ENCODE measurements at places on chromosomes 11 and 22.

- no peak for DNase-seq
These were observed 14.3 kb upstream of the SPI1 start for GRCh38 chr11:47392546-47393162.

DNA sequence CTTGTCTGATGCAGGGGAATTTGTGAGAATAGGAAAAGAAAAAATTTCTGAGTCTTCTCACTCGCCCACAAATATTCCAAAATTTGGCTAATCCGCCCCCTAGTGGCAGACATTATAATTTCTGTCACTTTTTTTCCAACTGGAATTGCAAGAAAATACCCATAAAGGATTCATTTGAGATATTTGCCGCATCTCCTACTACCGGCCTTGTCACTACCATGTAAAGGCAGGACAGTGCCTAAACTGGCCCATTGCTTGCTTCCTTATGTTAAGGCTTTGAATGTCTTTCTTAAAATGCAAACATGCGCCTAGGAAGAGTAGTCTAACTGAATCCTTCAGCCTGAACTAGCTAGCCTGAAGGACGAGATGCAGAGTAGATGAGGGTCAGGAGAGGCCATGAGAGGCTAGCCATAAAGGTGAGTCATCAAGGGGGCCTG lies 9.3 kb upstream of the CEP295 start:
- no peak for DNase-seq

DNA sequence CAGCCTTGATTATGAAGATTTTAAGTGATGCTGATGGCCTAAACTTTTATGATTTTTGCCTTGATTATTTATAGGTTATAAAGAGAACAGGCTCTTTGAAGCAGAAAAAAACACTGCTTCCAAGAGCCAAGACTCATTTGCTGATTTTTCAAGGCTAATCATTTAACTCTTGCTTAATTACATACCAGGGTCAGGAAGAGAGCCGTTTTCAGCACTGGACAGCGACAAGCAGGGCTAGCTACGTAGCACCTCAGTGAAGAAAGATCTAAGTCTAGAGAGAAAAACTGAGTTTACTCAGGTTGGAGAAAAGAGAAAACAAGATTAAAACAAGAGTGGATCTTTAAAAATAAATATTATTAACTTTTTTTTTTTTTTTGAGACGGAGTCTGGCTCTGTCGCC lies 615.4 kb upstream of the B3GAT1 start:
- no peak for DNase-seq

- peak; percentile 60 for DNase-seq
These were observed 143.2 kb downstream of the BBOX1 start for GRCh38 chr11:27183672-27184457.

- peak; percentile 58 for DNase-seq
These were observed 3.6 kb upstream of the OR8B3 start for GRCh38 chr11:124402326-124402922.

DNA sequence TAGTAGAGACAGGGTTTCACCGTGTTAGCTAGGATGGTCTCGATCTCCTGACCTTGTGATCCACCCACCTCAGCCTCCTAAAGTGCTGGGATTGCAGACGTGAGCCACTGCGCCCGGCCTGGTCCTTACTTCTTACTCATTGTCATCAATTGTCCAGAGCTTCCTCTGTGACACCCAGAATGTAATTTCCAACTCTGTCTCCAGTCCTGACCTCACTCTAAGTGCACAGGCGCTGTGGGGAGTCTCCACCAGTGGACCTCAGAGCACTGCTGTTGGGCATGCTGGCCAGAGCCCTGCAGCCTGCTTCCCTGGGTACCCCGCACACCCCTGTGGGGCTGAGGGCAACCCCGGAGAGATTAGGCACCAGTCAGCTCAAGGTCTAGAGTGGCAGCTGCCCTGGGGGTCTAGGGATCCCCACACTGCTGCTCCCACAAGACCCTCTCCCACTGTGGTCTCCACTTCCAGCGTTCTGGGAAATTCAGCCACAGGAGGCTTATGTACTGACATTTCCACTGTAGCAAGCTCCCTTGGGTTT lies 1140.3 kb downstream of the TBC1D22A start:
- no peak for DNase-seq

DNA sequence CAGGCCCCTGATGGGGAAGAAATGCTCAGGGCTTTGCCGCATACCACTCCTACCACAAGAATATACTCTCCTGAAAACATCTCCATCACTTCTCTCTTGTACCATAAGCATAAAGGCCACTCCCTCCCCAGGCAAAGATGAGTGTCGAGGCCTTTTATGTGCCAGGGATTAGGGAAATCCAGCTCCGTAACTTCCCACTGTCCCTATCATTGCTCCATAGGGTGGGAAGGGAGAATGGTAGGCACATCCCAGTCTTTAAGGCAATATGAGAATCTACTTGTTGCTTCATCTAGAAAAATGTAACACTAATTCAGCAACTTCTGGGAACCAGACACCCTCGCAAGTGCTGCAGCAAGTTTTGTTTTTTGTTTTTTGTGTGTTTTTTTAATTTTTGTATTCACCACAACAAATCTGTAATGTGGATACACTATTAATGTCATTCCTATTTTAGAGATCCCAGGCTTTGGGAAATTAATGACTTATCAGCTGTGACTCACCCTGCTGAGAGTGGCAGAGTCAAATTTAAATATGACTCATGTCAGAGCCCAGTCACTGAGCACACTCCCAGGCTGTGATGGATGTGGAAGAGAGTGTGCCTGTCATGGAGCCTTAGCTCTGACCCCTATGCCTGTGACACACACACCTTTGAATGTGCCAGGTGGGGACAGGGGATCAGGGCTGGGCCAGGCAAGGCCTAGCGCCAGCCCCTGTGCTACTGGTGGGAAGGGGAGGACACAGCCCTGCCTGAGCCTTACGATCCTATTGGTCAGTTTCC lies 23.4 kb downstream of the PANX1 start:
- no peak for DNase-seq

DNA sequence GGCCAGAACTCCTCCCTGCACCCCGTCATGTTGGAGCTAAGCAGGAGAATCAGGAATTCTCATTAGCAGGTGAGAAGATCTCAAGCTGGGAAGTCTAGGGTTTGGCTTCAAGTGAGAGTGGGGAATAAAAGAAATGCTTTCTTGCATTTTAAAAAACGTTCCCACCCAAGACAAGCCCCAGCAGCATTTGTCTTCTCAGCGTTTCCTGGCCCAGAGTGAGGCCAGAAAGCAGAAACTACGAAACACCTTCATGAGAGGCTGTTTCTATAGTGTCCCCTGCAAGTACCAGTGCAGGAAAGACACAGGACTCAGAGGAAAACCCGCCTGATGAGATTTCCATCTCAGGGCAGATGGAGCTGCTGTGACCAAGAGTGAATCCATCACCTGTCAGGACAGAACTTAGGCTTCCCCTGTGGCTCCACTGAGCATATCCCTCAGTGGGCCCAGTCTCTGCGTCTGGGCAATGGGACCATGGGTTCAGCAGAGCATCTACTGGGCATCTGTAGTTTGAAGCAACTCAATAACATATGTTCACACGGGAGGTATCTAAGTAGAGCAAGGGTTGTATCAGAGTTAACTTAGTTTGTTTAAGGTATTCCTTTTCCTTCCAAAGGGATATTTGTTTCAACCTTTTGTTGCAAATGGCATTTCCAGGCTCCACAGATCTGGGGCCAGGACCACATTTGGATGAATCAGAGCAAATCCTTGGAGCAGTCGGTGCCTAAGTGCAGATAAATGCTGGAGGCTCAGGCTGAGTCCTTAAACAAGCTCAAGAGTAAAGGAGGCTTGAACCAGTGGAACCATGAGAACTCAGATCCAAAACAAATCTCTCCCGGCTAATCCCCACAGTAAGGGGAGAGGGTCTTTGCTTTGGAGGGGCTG lies 548.3 kb downstream of the MIAT start:
- no peak for DNase-seq

GRCh38 chr11:19905280-19905853 lies 192.7 kb downstream of the NAV2 start:
- DNase-seq, result no peak

- no peak for DNase-seq
These were observed 541.4 kb upstream of the CCDC90B start for GRCh38 chr11:83827520-83827919.

DNA sequence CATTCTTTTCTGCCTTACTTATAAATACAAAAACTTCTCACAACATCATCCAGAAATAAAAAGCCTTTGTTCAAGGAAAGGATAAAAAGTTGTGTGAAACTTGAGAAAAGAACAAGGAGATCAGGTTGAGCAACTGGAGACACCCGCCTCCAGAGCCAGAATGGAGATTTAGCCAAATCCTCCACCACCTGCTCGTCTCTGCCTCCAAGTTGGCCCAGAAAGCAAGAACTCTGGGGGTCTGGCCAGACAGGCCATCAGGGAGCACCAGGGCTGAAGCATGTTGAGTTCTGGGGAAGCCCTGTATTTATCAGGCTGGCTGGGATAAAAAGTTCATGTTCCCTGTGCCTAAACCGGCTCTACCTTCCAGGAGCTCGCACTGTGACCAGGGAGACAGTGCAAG lies 14.9 kb downstream of the SMCO4 start:
- DNase-seq, result no peak

Data from glomerular endothelial cell (primary cell).